T-helper 1 cell (primary cell): ENCODE measurements at places on chromosomes 4 and X.

DNA sequence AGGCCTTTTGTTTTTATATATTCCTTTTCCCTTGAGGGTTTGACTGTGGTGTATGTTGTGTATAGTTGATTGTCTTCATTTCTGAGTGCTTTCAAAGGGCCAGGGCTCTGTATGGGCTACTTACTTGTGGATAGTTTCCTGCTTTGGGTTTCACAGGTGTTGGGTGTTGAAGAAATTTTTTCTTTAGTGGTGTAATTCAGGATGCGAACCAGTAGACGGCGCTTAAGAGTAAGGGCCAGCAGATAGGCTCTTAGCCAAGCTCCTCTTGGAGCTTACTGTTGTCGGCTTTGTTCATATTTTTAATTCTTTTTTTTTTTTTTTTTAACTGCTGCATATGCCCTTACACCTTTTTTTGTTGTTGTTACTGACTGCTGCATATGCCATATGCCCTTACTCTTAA, 276.3 kb upstream of the GALNT7 start:
- no peak for DNase-seq

GRCh38 chrX:63470506-63470905, 119.4 kb upstream of the SPIN4 start:
- DNase-seq: no peak

DNA sequence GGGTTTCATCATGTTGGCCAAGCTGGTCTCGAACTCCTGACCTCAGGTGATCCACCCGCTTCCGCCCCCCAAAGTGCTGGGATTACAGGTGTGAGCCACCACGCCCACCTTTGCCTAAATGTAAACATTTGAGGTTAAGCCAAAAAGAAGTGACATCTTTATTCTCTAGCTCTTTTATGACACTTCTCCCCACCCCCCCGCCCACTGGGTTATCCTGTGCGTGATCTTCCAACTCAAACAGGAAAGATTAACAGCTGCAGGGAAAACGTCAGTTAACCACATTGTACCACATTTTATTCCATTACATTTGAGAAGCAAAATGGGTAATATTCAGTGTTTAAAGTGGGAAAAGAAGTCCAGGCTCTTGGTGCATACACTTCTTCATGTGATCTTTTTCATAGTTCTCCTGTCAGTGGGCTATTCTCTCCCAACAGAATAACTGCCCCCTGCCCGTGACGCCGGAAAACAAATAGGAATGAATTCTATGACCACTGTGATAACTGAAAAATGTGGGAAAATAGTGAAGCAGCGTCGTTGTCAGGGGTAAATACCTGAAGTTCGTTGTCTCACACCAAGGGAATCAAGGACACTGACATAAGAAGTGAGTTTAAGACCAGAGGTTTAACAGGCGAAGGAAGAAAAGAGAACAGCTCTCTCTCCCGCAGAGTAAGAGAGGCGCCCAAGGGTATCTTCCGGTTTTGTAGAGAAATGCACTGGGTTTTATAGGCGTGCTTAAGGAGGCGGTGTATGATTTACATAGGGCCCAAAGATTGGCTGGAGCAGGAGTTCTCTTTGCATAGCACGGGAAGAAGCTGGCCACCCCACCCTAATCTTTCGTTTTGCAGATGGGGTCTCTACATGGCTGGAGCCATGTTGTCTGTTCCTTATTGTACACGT, 9.7 kb upstream of the SRD5A3 start:
- DNase-seq: no peak

GRCh38 chr4:137702512-137702911, 170.2 kb upstream of the PCDH18 start:
- DNase-seq: no peak

DNA sequence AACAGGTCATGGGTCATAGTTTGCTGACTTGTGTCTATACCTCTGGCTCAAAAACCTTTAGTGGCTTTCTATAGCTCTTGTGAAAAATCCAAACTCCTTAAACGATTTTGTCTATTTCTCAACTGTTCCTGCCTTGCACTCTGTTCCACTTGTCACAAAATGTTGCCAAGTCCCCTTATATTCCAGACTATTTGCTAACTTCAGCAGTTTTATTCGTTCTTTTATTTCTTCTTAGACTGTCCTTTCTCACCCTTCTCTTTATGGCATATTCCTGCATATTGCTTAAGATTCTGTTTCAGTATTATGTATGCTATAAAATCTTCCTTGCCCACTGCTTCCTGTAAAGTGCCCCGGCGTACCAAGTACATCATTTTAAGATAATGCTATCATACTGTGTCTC, 80.8 kb downstream of the RAB28 start:
- DNase-seq: no peak

DNA sequence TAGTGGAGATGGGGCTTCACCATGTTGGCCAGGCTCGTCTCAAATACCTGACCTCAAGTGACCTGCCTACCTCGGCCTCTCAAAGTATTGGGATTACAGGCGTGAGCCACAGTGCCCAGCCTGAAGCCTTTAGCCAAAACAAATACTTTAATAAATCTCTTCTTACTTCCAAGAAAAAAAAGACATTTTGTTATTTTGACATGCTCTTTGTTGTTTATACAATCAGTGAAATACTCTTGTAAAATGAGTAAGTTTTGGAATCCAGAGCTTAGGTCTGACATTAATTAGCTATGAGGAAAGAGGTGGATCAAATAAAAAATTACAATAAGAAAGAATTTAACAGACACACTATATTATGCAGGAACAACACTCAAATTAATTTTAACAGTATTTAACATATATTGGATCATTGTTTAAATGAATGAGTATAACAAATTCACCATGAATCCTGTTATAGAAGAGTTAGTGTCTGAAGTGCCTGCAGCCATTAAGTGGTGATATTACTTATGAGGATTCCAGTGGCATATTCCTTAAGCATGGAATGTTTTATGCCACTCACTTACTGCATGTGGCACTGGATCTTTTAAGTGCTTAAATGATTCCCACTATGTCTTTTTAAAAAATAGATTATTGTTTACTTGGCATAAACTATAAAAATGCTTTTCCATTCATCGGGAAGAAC, 260.1 kb upstream of the GIMD1 start:
- no peak for DNase-seq

- no peak for DNase-seq
These were observed 58.7 kb downstream of the UGT2A3 start for GRCh38 chr4:68892861-68893260.

DNA sequence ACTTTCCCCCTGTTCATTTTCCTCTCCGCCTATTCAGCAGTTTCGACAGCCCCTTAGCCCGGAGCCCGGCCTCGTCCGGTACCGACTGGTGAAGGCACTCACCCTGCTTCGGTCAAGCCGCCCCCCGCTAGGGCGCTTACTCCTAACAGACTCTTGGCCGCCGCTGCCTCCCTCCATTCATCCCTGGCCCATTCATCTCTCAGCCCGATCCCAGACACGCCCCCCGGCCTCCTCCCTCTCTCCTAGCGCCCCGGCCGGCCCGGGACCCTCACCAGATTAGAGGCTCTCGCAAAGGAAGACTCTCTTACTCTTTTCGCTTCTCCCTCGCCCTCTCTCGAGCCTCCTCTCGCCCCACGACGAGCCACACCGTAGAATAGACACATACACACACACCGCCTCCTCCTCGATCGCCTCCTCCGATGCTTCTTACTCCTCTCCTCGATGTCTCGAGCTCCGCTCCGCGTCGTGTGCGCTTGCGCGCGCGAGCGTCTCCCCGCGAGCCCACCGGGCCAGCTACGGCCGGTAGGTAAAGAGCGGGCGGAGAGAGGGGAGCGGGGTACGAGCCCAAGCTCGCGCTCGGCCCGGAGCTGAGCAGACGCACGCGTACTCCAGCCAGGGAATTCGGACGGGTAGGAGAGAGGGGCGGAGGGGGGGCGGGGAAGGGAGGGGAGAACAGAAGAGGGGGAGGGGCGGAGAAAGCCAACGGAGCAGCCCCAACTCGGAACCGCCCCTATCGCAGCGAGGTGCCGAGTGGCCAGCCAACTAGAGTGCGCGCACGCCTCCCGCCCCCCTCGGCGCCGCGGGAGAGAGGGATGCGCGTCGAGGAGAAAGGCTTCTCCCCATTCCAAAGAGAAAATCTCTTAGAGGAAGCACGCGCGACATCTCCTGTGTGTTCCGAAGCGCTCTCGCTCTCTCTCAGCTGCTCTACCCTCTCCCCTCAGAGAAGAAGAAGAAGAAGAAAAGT, at the start of gene WNK3:
TSS of gene WNK3 (minus strand) at position 633 of the 964 bp plus-strand sequence.
- peak; percentile 5 for DNase-seq

DNA sequence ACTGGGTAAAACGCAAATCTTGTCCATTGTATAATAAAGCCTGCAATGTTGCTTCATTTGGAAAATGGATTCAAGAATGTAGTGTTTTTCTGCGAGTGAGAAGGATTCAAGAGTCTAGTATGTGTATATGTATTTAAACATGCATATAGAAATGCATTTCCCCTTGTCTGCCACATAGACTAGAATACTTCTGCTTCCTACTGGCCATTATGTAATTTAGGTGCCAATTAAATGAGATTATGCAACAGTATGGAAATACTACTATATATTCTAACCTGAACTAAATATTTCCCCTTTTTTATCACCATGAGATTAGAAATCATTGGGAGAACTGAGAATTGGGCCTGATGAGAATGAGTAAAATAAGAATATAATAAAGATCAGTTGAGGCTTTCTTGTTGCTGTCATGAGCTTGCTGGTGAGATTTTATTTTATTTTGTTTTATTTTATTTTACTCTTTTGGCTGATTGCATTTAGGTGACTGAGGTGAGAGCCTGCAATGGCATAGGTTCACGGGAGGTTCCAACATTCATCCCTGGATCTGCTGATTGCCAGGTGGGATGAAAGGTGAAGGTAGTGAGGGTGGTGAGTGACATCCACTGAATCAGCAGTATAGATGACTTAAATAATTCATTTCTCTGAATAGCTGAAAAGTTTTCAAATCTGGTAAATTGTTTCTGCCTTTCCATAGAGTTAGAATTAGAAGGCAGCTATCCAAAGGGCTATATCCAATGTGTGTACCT, 95.6 kb upstream of the SLC4A4 start:
- no peak for DNase-seq

GRCh38 chr4:173498023-173498422, 32.0 kb downstream of the HAND2 start:
- no peak for DNase-seq

- DNase-seq: no peak
These were observed 526.6 kb downstream of the PACRGL start for GRCh38 chr4:21226637-21227538.

- no peak for DNase-seq
These were observed 83.8 kb downstream of the FIP1L1 start for GRCh38 chr4:53461244-53461643.

DNA sequence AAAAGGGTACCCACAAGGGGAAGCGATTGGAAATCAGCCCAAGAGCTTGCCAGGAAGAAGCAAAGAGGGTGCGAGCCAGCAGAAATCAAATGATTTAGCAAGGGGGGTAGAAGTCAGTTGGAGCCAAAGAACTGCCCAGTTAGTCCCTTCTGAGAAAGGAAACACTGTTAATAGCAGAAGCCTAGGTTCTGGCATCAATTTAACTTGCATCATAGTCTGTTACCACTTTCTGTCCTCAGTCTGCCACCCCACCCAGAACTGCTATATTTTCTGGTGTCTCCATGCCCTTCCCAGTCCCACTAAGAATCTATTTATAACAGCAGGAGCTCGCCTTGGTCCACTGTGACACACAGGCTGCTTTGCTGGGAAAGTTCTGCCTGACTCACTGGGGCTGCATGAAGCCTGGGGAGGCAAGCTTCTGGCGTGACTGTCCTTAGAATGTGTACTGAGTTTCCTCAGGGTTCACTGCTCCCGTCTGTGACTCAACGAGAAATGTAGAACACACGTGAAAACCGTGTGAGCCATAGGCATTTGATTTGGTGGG, 157.8 kb upstream of the TTC29 start:
- no peak for DNase-seq

DNA sequence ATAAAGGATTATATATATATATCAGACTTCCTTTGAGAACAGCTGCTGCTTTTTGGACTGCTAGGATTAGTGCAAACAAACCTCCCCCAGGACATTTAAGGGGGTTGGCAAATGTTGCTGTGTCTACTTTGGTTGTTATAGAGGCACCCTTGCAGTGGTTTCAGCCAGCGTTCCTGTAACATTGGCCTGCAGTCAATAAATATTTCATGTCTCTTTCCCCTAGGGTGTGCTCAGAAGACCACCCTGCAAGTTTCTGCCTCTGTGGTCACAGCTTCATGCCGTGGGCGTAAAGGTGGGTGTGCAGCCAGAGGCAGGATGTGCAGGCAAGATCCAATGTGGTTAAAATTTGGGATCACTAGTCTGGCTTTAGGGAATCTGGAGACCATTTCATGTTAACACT, 28.9 kb downstream of the FGF5 start:
- no peak for DNase-seq

- DNase-seq: no peak
These were observed 143.5 kb downstream of the CHM start for GRCh38 chrX:85903692-85904471.

GRCh38 chr4:148874331-148874730, 432.1 kb upstream of the NR3C2 start:
- no peak for DNase-seq

DNA sequence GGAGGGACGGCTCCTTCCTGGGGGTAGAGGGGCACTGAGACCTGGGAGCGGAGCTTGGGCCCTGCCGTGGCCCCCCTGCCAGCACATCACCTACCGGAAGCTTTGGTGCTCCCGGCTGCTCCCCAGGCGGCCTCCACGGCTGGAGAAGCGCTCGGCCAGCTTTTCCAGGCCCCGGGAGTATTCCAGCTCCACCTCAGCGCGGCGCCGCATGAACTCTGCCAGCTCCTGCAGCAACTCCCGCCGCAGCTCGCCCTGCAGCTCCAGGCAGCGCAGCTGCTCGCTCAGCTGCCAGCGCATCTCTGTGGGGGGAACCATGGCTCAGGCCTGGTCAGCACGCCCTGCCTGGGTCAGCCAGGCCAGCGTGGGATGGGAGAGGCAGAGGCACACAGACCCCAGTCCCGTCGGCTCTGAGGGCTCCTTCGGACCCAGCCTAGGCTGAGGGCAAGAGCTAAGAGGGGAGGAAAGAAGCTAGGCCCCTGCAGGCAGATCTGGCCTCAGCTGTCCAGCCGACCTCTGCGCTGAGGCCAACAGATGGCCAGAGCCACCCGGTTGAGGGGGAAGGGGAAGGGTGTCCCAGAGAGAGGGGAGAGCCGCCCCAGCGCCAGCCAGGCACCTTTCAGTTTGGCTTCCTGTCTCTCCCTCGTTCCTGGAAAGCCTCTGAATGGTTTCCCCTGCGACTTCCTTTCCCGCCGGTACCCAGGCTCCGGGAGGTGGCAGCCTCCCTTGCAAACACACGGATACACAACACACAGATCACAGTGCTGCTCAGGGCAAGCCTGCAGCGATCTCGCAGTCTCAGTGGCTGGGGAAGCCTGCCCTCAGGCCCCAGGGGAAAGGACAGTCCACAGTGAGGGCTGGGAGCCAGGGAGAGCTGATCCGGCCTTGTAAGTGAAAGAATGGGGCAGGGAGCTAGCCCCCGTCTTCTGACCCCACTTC, 4.3 kb downstream of the ARHGAP4 start:
- no peak for DNase-seq
